ENCODE measurements at places on chromosomes 12 and 14.

GRCh38 chr12:48423171-48423570, 49.2 kb upstream of the ANP32D start:
- peak; percentile 21 for DNase-seq

GRCh38 chr14:92973261-92973797, 50.4 kb downstream of the CHGA start:
- peak; percentile 33 for DNase-seq

- no peak for DNase-seq
Measured at GRCh38 chr12:26713885-26714383, 119.1 kb downstream of the ITPR2 start.

DNA sequence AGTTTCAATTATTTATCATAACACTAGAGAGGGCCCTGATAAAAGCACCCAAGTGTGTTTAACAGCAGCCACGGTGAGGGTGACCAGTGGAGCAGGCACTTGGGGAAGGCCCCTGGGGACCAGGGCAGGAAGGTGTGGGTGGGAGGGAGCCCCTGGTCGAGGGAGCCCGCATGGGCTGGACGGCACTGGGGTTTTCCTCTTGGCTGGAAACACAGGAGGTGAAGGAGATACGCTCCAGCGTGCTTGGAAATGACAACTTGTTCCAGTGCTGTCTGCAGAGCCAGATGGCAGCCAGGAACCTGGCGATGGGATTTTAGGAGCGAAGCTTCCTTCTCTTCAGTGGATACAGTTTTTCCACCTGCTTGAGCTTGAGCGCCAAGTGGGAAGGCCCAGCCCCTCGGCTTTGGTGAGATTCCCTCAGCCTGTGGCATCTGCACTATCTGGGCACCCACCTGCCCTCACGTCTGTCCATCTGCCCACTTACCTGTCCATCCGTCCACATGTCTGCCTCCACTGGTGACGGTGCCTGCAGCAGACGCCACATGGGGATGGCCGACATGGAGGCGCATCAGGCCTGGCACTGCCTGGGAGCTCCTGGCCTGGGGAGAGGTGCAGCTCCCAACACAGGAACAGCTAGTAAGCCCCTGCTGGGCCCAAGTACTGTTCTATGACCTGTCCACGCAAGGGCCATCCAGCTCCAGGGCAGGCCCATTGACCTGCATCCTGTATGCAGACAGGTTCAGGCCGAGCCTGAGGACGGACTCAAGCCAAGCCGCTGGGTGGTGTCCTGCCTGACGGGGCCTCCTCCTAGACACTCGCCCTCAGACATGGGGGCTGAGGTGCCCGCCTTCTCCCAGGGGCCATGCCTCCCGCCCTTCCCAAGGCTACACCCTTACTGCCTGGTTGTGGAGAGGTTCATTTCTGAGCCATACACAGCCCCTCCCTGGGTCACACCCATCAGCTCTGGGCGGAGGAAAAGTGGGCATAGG, 192.2 kb upstream of the C14orf180 start:
- no peak for DNase-seq

- peak; percentile 53 for DNase-seq
Measured at GRCh38 chr12:14776236-14776961, 26.9 kb downstream of the WBP11 start.

- DNase-seq: peak; percentile 50
Measured at GRCh38 chr12:50569876-50570275, 65.1 kb downstream of the DIP2B start.

GRCh38 chr14:104998801-104999200, 13.2 kb downstream of the CLBA1 start:
- no peak for DNase-seq

DNA sequence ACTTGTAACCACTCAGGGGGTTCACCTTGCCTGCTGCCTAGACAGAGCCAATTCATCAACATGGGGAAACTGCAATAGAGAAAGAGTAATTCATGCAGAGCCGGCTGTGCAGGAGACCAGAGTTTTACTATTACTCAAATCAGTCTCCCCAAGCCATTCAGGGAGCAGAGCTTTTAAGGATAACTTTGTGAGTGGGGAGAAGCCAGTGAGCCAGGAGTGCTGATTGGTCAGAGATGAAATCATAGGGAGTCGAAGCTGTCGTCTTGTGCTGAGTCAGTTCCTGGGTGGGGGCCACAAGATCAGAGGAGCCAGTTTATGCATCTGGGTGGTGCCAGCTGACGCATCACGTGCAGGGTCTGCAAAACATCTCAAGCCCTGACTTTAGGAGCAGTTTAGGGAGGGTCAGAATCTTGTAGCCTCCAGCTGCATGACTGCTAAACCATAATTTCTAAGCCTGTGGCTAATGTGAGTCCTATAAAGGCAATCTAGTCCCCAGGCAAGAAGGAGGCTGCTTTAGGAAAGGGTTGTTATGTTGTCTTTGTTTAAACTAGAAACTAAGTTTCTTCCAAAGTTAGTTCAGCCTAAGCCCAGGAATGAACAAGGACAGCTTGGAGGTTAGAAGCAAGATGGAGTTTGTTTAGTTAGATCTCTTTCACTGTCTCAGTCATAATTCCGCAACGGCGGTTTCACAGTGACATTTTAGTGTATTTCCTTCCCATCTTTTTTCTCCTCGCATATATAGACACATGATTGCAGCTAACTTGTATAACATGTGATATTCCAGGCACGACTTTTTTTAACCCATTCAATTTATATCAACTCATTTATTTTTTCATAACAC, 68.9 kb upstream of the NCOR2 start:
- DNase-seq: peak; percentile 57

- DNase-seq: peak; percentile 53
Measured at GRCh38 chr12:24134092-24134491, 184.6 kb upstream of the SOX5 start.

DNA sequence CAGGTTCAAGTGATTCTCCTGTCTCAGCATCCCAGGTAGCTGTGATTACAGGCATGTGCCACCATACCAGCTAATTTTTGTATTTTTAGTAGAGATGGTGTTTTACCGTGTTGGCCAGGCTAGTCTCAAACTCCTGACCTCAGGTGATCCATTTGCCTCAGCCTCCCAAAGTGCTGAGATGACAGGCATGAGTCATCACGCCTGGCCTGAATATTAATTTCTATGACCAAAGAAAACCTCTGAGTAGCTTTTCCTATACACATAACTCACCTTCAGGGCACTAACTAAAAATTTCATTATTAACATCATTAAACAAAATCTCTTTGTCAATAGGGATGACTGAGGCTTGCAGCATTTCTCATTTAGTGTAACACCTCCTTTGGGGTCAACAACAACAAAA, 259.6 kb upstream of the KRR1 start:
- no peak for DNase-seq

GRCh38 chr12:15887043-15887817, 5.0 kb downstream of the STRAP start:
- no peak for DNase-seq

GRCh38 chr12:2248087-2248900, 195.5 kb downstream of the CACNA1C start:
- DNase-seq: peak; percentile 61

GRCh38 chr12:117028254-117028653, 71.0 kb downstream of the TESC start:
- no peak for DNase-seq

GRCh38 chr12:52139579-52140062, 52.2 kb downstream of the KRT80 start:
- no peak for DNase-seq

DNA sequence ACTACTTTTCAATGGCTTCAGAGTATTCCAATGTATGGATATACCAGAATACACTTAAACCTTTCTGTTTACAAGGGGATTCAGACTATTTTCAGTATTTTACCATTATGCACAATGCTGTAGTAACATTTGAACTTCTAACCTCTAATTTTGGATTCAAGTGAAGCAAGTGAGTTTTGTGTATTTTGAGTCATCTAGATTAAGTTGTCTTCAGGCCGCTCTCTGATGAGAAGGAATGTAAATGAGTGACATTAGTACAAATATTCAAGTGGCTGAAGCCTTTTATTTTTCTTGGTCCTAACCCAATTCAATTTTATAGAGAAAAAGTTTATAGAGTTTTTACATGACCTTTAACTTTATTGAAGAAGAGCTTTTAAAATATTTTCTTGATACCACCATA, 125.6 kb downstream of the PDE3A start:
- peak; percentile 61 for DNase-seq

DNA sequence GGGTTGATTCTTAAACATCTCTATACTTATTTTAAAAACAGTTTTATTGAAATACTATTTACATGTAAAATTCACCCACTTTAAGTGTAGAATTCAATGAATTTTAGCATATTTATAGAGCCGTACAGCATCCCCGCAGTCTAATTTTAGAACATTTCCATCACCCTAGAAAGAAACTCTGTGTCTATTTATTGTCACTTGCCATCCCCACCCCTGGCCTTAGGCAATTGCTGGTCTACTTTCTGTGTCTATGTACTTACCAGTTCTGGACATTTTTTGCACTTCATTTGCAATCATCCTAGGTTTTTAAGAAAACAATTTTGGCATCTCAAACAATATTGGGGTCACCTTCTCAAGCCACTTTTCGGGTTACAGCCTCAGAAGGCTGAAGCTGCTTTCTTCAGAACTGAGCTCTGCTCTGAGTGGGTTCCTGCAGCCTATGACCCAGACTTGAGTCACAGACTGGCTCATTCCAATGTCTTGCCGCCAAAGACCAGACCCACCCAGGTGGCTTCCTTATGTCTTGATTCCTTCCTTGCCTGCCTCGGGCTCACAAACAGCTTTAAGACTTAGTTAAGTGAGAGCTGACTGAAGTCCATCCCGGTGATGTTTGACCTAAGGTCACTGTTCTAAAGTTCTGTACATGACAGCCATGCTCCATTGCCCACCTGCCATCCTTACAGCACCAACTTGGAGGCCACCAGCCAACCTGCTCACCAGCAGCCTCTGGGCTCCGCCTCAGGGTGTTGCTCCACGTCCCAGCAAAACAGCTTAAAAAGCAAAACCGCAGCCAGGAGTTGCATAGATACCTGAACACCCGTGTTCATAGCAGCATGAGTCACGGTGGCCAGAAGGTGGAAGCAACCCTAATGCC, 131.5 kb downstream of the CHST11 start:
- peak; percentile 67 for DNase-seq

GRCh38 chr14:90660865-90661570, 155.2 kb downstream of the TTC7B start:
- no peak for DNase-seq

- peak; percentile 87 for DNase-seq
Measured at GRCh38 chr12:58750484-58750883, 169.8 kb downstream of the LRIG3 start.

GRCh38 chr14:42535397-42535796, 928.7 kb downstream of the LRFN5 start:
- no peak for DNase-seq

Data from choroid plexus epithelial cell (primary cell).